Activated CD4-positive, alpha-beta T cell treated with anti-CD3 and anti-CD28 coated beads for 1 hour (primary cell): ENCODE measurements at places on chromosomes 12 and 14.

GRCh38 chr14:23513005-23513817, 38.4 kb downstream of the ZFHX2 start:
- DNase-seq: no peak

DNA sequence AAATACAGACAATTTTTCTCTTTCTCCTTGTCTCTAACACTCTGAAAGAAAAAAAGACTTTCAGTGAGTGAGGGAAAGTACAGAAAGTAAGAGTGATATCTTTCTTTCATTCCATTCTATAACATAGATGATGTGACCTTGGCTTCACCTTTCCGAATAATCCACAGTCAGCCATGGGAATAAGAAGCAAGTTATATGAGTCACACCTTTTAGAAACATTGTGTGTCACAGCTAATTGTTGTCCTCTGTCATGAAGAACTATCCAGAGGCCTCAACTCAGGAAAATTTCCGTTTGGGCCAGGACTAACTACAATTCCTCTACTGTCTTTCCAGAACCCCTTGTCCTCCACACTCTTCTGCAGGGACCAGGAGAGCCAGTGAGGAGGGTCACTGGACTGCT, 209.7 kb upstream of the FAR2 start:
- DNase-seq: no peak

GRCh38 chr14:91269076-91269991, 24.8 kb upstream of the GPR68 start:
- no peak for DNase-seq

GRCh38 chr12:79895071-79895470, 39.8 kb downstream of the PPP1R12A start:
- DNase-seq: no peak

GRCh38 chr12:102372087-102372486, 108.3 kb downstream of the IGF1 start:
- DNase-seq: no peak

DNA sequence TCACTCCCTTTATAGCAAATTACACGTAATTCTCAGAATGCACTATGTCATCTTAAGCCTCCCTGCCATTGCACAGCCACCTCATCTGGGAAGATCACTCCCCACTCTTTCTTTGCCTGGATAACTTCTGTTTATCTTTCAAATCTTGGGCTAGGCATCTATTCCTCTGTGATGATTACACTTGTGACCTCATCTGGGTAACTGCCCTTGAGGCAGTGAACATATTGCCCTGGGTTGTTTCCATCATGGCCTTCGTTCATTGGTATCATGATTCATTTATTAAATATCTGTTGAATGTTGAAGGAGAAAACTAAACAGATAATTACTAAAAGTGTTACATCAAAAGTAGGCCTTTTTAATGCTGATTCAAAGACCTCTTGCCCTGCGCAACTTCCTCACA, 26.2 kb upstream of the PDE3A start:
- DNase-seq: no peak

DNA sequence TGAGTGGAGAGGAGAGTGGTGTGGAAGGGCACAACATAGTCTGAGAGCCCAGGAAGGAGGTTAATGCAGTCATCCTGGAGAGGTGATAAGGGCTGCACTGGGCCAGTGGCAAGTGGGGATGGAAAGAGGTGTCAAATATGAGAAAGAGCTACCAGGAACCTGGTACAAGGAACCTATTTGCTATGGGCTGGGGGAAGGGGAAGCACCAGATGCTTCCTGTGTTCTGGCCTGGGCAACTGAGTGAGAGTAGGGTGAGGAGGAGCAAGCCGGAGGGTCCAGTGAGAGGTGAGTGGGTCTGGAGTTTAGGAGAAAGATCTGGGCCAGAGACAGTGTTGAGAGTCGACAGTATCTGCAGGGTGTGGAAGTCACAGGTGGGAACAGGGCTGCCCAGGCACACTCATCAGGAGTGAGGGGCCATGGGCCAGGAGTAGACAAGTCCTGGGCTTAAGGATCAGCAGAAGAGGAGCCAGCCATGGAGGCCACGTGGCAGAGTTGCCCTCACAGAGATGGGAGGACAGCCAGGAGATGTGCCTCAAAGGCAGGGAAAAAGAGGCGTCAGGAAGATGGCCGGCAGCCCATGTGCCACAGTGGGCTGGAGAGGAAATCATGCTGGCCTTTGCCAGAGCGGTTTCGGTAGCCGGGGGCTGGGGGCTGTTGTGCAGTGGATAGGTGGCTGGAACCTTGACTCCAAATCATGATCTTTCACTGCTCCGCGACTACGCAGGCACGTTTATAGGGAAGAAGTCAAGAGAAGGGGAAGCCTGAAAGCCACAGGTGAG, 2.9 kb upstream of the AQP6 start:
- no peak for DNase-seq

- DNase-seq: peak; percentile 68
Measured at GRCh38 chr14:76977793-76978720, 50.5 kb downstream of the IRF2BPL start.

DNA sequence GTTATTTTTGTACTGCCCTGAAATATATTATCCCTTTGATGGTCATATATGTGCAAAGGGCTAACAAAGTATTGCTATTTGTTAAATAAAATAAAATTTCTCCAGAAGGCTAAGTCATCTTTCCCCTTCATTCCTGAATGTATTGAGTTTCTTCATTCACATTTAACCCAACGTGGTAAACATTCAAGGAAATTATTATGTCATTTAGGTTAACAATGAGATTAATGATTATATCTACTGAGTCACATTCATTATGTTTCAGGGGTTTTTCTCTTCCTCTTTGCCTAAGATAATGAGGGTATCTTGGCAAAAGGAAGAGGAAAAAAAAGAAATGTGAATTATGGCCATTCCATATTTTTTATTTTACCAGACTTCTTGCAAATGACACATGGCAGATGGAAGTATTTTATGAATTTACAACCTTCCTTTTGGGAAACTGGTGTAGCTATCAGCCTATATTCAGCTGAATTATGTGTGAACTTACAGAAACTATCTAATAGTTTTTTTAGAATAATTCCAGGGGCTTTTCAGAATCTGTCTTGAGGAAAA, 27.2 kb downstream of the TSPAN8 start:
- DNase-seq: no peak
